ENCODE measurements at places on chromosomes 16 and 17. TPM values are rescaled to one million over a fixed set of nuclear protein-coding genes. Genes with fewer than 3 reads are reported as not detected.

The ATP2A1 gene
- total RNA-seq, result 0.28 TPM

The CLEC3A gene
- total RNA-seq, result not detected

The SCNN1G gene
- total RNA-seq, result not detected

The KRTAP16-1 gene
- total RNA-seq, result not detected

The ADGRG3 gene
- not detected for total RNA-seq

The SALL1 gene
- total RNA-seq, result under 0.01 TPM

The ADCY9 gene
- 17.8 TPM for total RNA-seq

The RGS11 gene
- total RNA-seq, result 2.3 TPM

Measured in regular cardiac myocyte (primary cell).